Activated CD4-positive, alpha-beta T cell treated with anti-CD3 and anti-CD28 coated beads for 4 hours (primary cell): ENCODE measurements at places on chromosomes 1 and 21.
A peak's percentile ranks its signal among the peaks of the same experiment; 100 is the strongest.

DNA sequence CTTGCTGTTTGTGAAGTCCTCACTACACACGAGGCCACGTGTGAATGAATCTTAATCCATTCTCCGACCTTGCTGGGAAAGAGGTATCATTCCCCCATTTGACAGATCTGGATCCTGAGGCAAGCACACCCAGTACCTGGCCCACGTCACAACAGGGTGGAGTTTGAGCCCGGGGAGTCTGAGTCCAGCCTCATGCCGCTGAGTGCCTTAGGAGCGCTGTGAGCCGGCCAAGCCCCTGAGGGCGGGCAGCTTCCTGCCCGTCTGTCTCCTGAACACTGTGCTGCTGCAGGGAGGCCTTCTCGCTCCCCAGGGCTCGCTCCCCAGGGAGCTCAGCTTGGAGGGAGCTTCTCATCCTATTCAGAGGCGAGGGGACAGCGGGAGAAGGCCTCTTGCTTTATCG, 29.7 kb downstream of the SLC45A1 start:
- no peak for DNase-seq

DNA sequence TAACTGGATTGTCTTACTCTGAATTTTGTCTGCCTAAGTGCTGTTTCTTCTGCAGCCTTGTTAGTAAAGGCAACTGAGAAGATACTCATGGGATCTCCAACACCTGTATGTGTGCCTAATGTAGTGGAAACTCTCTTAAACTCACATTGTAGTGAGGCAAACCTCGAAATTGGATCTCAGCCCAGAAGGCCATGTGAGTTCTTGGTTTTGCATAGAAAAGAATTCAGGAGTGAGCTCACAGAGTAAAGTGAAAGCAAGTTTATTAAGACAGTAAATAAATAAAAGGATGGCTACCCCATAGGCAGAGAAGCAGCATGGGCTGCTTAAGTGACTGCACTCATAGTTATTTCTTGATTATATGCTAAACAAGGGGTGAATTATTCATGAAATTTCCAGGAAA, 1344.7 kb downstream of the NCAM2 start:
- DNase-seq: no peak

DNA sequence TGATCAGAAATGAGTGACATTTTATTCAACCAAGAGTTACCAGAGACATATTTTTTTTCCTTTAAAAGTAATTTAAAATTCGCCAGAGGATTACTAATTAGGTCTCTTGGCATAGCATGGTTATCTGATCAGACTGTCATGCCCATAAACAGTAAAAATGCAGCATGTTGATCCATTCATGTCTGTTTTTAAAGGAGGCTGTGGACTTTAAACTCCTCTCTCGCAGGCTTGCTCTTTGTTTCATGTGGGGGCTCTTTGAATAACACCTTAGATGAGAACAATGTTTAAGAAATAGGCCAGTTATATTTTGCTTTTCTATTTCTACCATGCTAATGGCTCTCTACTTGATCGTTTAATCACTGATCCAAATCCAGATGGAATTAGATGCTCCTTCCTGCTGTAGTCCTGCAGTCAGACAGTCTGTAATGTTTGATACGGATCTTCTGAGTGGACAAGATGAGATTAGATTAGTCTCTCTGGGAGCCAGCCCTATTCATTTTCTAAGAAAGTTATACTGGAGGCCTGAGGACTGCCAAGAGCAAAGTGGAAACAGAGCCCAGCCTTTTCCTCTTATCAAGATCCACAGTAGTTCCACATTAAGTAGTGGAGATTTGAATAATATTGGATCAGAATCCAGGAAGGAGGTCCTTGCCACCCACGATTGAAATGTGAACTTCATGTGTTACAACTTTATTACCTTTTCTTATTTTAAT, 197.4 kb downstream of the HS2ST1 start:
- no peak for DNase-seq

DNA sequence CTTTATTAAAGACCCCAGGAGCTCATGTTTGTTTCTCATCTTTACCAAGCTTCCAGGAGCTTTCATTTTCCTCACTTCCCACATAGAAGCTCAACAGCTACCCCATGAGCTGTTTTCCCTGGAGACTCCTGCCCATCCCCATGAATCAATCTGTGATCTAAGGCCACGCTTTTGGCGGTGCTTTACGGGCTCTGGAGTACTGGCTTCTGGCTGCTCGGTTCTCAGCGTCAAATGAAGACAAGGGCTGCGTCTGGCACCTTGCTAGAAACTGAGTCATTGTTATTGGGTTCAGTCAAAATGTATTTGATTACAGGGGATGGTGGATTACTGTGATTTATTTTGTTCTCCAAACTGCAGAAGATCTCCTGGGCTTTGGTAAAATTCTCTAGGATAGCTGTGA, 39.9 kb downstream of the ACP6 start:
- no peak for DNase-seq

DNA sequence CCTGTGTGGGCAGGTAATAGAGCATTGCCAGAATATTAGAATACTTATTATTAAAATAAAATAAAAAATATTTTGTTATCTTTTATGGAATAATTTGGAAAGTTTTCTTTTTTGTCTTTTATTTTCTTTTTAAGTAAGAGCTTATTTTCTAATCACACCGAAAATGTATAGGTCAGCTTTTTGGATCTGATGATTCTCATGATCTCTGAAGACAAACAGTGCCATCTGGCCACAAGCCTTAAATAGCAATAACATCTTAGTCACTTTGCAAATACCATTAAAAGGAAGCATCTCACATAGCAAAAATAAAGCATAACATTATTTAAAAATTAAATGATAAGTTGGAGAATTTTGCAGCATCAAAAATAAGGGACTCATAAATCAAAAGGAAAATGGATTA, 213.8 kb downstream of the PLA2G4A start:
- no peak for DNase-seq

GRCh38 chr1:47703981-47704596, 266.2 kb downstream of the FOXD2 start:
- DNase-seq: no peak

- DNase-seq: peak; percentile 3
Measured at GRCh38 chr1:100868364-100868995, 26.2 kb downstream of the EXTL2 start.

DNA sequence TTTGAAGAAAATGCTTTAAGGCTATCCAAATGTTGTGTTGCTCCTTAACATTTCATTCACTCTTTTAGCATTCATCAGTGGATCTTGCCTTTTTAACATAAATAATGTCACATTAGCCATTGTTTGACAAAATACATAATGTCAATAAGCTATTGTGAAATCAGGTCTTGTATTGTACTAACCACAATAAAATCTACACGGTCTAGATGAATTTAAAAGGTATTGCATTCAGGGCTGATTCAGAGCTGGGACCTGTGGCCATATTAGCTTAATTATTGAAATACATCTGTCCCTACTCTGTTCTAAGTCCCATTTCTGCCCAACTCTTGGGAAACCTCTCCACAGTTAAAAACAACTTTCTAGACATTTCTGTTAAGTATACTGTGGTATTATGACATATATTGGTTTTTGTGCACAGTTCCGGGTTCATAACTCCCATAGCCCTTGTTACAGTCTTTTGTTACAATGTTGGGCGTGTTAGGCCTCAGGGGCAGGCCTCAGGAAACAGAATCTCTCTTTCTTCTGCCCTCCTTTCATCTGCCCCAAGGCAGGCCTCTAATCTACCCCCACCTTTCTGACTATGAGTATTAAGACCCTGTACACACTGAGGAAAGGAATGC, 44.7 kb upstream of the CITED4 start:
- no peak for DNase-seq

- DNase-seq: no peak
Measured at GRCh38 chr1:199404191-199404590, 623.3 kb upstream of the NR5A2 start.

DNA sequence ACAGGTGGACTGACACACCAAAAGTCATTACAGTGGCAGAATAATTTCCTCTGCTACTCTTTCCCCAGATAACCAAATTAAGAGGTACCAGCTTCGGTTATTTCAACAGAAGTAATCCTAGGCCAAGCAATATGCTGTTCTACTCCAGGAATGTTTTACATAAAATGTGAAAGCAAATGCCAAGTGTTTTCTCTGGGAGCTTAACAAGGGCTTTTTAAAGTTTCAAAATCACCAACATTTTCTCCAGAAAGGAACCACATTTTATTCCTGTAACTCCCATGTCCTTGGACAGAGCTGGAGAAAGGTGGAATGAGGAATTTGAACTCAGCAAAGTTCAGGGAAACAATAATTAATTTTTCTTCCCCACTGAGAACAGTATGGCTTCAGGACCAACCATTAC, 27.2 kb downstream of the CNN3 start:
- no peak for DNase-seq

DNA sequence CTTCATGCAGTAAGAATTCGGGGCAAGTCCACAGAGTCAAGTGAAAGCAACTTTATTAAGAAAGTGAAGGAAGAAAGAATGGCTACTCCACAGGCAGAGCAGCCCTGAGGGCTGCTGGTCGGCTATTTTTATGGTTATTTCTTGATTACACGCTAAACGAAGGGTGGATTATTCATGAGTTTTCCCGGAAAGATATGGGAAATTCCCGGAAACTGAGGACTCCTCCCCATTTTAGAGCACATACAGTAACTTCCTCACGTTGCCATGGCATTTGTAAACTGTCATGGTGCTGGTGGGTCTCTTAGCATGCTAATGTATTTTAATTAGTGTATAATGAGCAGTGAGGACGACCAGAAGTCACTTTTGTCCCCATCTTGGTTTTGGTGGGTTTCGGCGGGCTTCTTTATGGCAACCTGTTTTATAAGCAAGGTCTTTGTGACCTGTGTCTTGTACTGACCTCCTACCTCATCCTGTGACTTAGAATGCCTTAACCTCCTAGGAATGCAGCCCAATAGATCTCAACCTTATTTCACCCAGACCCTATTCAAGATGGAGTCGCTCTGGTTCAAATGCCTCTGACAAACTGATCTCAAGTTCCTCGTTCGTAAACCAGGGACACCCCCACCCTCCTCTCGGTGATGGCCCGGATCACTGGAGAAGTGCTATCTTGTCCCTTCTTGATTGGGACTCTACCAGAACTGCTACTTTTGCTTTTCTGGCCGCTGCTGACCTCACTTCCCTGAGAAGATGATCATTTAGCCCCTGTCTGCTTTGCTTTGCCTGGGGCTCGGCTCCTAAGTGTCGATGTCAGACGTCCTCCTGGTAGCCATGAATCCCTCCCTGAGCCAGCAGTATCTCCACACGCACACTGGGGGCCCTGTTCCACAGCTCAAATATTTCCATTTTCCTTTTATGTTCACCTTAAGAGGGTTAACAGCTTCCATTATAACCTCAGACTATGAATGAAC, 48.8 kb downstream of the CLSTN1 start:
- no peak for DNase-seq

DNA sequence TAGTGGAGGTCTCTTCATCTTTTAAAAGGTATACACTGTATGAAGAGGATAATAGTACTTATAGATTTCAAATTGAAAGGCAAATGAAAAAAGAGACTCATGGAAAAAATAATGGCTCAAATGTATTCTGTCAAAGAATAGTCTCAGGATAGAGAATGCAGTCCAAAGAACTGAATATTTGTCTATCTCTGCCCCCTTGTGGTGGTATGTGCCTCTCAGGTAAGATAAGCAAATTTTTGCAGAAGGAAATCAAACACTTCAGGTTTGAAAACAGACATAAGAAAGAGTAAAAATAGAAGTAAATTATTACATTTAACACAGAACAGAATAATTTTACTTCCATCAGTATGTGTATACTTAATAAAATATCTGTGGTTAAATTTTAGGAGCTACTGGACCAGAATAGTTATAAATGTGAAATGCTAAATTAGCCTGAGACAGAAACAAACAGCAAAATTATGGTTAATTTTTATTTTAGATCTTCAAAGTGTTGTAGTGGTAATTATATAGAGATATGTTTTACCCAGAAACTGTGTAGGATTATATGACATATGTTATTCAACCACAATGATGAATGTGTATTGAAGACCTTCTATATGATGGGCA, 164.4 kb upstream of the PALMD start:
- peak; percentile 19 for DNase-seq

DNA sequence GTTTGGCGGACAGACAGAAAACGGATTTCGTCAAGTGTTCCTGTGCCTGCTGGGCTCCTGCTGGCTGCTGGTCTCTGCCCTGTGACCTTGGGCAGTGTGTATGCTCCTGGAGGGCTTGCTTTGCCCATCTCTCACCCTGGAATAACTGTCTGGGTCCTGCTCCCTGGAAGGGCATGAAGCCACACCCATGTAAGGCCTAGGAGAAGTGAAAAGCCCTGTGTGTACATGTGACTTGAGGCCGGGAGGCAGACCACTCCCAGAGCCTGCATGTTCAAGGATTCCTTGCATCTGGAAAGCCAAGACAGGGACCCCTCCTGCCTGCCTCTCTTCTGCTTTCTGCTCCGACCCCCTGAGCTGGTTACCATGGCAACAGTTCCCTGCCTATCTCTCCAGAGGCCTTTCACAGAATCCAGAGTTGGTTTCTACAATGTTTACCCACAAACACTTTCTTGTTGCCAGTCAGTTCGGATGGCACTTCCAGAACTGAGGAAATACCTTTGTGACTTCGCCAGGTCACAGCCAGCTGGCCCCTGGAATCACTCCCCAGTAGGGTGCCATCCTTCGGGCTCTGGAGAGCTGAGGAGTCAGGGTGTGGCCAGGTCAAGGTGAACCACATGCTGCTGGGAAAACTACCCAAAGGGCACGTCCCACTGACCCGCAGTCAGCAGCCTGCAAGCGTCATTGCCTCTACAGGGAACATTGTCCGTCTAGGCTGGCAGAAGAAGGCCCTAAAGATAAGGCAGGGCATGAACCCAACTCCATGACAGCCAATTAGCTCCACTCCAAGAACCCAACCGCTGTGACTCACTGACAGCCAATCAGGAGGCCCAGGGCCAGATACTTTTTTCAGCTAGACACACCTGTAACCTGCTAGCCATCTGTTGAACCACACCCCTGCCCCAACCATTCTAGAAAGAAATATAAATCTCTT, 14.7 kb upstream of the GPR37L1 start:
- DNase-seq: no peak

DNA sequence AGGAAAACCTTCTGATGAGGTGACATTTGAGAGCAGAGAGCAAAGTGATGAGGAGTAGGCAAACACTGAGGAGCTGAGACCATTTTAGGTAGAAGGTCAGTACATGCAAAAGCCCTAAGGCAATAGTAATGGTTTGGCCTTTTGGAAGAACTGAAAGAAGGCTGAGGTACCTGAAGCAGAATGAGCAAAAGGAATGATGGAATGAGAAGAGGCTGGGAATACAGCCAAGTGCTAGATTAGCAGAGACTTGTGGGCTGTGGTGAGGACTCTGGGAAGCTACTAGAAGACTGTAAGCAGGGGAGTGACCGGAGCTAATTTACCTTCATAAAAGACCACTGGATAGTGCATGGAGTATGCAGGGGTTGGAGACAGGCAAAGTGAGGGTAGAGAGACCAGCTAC, 77.9 kb downstream of the GFI1 start:
- no peak for DNase-seq

DNA sequence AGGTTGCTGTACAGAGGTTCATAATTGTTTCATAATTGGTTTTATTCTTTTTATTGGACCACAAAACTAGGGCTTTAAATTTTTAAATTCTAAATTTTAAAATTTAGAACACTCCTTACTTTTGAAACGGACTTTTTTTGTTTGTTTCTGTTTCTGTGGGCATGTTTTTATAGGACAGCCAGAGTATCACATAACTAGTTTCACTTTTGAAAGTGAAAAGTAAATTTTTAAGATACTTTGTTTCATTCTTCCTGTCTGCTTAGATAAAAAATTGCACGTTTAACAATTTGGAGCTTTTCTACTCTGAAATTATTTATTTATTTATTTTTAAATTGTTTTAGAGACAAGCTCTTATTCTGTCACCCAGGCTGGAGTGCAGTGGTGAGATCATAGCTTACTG, 29.7 kb downstream of the MDM4 start:
- DNase-seq: no peak
